ENCODE measurements at places on chromosomes 1 and 21.

GRCh38 chr1:9181176-9181906 is 52.4 kb upstream of the GPR157 start:
- DNase-seq: peak; percentile 76

- peak; percentile 62 for DNase-seq
Observed at GRCh38 chr1:30707412-30708360, 15.7 kb downstream of the MATN1 start.

- DNase-seq: no peak
Observed at GRCh38 chr1:178931858-178932551, 61.1 kb upstream of the ANGPTL1 start.

DNA sequence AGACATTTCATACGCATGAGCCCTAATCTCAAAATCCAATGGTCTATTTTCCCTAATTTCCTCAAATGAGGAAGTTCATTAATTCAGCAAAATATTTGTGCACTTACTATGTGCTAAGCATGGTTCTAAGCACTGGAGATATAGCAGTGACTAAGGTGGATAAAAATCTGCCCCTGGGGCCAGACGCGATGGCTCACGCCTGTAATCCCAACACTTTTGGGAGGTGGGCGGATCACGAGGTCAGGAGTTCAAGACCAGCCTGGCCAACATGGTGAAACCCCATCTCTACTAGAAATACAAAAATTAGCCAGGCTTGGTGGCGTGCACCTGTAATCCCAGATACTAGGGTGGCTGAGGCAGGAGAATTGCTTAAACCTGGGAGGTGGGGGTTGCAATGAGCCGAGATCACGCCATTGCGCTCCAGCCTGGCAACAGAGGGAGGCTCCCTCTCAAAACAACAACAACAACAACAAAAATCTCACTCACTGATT is 4.3 kb upstream of the MIIP start:
- DNase-seq: no peak

DNA sequence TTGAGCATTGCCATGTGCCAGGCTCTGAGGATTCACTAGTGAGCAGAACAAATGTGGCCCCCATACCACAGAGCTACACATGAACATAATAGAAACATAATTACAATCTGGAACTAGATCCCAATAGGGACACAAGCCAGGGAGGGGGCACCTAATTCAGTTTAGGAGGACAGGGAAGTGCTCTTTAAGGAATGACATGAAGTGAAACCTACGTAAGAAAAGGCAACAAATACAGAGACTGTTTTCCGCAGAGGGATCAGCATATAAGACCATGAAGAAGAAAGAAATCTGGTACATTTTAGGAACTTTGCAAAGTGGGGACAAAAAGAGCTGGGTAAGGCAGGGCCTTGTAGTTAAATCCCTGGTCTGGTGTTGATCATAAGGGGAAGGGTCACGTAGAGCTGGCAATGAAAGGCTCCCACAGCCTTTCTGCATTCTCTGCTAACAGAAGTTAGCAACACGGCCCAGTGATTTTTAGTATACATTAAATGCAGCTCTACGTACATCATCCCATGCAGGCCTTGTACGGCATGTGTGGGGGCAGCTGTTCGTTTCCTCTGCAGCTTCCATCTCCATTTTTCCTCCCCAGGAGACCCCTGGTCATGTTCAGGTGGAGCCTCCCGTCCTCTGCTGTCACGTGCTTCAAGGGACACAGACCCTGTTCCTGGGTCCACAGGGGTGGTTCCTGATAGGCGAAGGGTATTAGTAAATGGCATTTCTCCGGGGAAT is 26.8 kb upstream of the SLC30A1 start:
- no peak for DNase-seq

- no peak for DNase-seq
Observed at GRCh38 chr1:186987065-186987464, 158.3 kb downstream of the PLA2G4A start.

DNA sequence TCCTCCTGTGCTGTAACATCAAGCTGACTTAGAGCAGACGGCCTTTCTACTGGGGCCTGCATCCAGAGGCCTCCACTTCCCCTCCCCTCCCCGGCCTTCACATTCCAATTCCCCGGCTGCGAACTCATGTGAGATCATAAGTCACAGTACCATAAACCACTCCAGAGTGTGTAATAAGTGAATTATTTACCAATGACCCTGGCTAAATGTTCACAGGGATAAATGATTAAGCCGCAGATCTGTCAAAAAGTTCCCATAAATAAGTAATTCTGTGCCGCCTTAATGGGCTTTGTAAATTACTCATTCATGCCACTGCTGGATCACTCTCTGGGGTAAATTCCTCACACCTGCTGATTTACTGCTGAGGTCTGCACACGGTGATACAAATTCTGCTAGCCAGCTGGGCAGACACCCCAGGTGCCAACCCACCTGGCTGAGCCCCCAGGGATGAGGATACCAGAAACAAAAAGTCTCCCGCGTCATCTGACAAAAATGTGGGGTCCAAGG is 27.4 kb upstream of the KIRREL1 start:
- DNase-seq: no peak

- no peak for DNase-seq
Observed at GRCh38 chr1:243270097-243270864, 14.4 kb downstream of the SDCCAG8 start.

- no peak for DNase-seq
Observed at GRCh38 chr21:31352836-31353235, 8.8 kb upstream of the TIAM1 start.

- DNase-seq: no peak
Observed at GRCh38 chr1:204960306-204961125, 82.5 kb upstream of the CNTN2 start.

- no peak for DNase-seq
Observed at GRCh38 chr1:7670334-7671145, 100.6 kb upstream of the VAMP3 start.

- DNase-seq: no peak
Observed at GRCh38 chr1:156815307-156815826, 1.3 kb downstream of the SH2D2A start.

- no peak for DNase-seq
Observed at GRCh38 chr1:68495968-68496679, 758 bp downstream of the DEPDC1 start.

DNA sequence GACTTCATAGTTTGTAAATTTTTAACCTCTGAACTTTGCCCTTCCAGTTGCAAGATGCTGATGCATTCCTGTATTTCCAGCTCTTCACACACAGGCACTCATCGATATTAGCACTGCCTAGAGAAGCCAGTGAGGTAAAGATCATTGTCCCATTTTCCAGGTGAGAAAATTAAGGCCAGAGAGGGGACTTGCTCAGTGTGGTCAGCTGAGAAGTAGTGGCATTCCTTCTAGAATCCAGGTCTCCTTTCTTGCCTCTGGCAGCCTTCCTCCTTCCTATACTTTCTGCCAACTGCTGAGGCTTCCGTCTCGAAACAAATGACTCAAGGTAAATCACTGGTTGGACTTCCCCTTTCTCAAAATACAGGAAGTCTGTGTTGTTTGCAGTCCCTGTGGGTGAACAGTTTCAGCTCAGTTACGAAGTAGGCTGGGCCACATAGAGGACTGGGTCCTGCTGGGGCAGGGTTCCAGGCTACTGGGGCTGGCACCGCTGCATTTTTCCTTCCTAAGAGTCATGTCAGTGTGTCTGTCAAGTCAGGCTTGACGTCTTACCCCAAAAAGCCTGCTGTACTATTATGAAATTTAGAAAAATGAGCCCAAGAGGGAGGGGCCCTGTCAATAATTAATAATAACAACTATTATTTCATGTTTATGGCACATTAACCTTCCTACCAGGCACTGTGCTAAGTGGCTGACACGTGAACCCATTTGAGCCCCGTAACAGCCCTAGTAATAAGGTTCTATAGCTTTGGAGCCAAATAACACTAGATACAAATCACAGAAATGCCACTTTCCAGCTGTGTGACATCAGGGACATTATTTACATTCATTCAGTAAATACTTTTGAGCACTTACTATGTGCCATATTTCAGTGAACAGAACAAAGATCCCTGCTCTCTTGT is 16.6 kb upstream of the RNF19B start:
- peak; percentile 54 for DNase-seq

DNA sequence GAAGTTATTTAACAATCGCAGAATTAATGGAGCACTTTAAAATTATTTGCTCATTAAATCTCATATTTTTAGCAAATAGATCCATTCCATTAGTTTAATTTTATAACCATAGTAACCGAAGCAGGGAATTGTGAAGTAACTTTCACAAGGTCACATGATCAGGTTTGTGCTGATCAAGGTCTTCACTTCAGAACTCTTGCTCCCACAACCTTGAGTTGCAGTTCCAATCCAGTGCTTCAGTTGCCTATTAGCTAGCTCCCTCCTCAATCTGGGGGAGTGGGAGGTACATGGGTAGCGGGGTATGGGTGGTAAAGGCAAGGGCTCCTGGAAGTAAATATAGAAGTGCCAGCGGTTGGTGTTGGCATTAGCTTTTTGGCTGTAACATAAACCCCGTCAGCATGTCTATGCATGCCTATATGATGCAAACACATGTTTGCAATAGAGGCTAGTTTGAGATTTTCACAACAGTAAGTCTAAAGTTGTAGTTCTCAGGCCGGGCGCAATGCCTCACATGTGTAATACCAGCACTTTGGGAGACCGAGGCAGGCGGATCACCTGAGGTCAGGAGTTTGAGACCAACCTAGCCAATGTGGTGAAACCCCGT is 5.8 kb downstream of the ATP5IF1 start:
- no peak for DNase-seq

GRCh38 chr1:236657398-236657797 is 28.9 kb upstream of the ACTN2 start:
- DNase-seq: no peak

GRCh38 chr1:80926531-80926930 is 874.2 kb upstream of the ADGRL2 start:
- DNase-seq: no peak

GRCh38 chr1:163565166-163565565 is 243.4 kb downstream of the NUF2 start:
- DNase-seq: no peak

- DNase-seq: no peak
Observed at GRCh38 chr1:87951852-87952251, 623.2 kb downstream of the LMO4 start.

- DNase-seq: no peak
Observed at GRCh38 chr1:171800342-171800741, 18.9 kb downstream of the METTL13 start.

- no peak for DNase-seq
Observed at GRCh38 chr1:170150921-170151320, 5.2 kb downstream of the NTMT2 start.

DNA sequence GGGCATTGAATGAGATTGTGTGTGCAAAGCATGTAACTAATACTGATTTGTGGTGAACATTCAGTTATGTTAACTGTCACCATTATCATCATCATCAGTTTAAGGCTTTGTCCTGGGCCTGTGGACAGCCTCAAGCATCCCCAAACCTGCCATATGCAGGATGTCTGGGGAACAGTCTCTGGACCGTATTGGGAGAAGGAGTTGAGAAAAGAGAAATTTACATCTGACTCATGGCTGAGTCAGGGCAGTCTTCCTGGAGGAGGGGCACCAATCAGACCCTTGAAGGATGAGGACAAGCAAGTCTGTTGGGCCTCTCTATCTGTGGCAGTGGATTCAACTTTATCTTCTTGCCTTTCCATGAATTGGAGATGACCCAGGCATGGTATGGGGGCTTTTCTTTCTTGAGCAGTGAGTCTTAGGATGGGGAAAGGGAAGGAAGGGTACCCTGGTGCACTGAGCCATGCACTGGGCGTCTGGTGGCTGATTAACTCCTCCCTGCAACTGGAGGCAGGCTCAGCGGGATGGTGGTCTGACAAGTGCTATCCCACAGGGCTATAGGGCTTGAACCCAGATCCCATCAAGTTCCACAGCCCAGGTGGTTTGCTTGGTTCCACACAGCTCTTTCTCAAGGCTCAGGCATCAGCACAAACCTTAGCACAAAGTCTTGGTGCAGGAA is 2.9 kb downstream of the PADI3 start:
- no peak for DNase-seq

- DNase-seq: no peak
Observed at GRCh38 chr1:183159960-183160359, 26.1 kb upstream of the LAMC2 start.

- no peak for DNase-seq
Observed at GRCh38 chr1:193905288-193906085, 719.1 kb upstream of the B3GALT2 start.

DNA sequence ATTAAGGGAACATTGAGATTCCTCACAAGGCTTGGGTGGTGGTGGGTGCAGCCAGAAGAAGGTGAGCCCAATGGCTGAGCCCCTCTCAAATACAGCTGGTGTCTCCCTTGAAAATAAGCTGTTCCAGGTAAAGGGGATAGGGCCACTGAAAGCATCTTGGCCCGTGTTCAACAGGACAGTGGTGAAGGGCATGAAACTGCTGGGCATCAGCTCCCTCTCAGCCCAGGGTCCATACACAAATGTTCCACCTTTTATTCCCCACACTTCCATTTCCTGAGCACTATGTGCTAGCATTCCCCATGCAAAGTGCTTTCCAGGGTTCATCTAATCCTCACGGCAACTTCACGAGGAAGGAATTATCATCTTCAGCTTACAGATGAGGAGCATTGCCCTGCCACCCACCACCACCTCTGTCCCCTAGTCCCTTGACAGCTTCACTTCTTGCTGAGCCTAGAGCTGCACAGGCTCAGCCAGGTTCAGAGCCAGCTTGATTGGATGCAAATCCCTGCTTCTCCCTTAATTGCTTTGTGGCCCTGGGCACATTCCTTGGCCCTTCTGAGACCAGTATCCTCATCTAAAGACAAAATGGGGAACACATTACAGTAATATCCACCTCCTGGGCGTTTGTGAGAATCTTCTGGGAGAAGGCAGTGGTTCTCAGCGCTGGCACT is 9.6 kb downstream of the TAGLN2 start:
- DNase-seq: no peak

- no peak for DNase-seq
Observed at GRCh38 chr21:15748586-15748985, 18.8 kb downstream of the USP25 start.

DNA sequence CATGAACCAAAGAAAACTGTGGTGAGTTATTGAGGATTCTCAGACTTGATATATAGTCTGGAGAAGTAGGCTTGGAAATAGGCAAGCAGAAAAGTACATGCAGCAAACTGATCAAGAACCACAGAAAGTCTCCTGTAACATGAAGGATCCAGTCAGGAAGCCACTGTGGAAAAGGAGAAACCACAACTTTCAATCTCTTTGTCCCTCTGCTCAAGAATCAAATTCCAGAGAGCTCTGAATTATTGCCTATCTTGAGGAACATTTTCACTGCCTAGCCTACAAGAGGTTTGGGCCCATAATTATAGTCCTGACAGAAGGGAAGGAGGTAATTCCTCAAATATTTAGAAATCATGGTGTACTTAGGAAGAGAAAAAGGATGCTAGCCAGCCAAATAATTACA is 43.0 kb upstream of the ADAMTS1 start:
- DNase-seq: no peak

DNA sequence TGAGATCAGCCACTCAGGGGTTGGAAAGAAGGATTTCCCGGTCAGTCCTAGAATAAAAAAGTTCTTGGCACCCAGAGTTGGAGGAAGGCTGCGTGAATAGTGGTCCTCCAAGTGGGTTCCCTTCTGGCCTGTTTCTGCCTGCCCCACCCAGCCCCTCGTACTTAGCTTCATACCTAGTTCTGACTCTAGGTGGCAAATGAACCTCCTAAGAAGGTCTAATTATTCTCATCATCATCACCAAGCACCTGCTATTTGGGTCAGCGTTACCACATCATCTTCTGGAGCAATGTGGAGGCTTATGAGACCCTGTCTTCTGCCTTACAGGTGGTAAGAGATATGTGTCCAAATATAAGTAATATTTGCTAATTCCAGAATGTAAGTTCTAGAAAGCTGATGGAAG is 35.9 kb upstream of the NFASC start:
- DNase-seq: no peak

GRCh38 chr1:197619008-197619640 is 156.2 kb downstream of the DENND1B start:
- no peak for DNase-seq

GRCh38 chr1:236334893-236335545 is 53.3 kb upstream of the ERO1B start:
- no peak for DNase-seq

Data from activated CD8-positive, alpha-beta memory T cell treated with anti-CD3 and anti-CD28 coated beads, Interleukin-2, amount 50 U/mL, for 4 hours (primary cell).